Hippocampal formation (tissue), 2 donors: ENCODE measurements at places on chromosomes 6 and 20.

- peak; percentile 13 for DNase-seq
Observed at GRCh38 chr20:63580796-63581461, 6.9 kb upstream of the HELZ2 start.

DNA sequence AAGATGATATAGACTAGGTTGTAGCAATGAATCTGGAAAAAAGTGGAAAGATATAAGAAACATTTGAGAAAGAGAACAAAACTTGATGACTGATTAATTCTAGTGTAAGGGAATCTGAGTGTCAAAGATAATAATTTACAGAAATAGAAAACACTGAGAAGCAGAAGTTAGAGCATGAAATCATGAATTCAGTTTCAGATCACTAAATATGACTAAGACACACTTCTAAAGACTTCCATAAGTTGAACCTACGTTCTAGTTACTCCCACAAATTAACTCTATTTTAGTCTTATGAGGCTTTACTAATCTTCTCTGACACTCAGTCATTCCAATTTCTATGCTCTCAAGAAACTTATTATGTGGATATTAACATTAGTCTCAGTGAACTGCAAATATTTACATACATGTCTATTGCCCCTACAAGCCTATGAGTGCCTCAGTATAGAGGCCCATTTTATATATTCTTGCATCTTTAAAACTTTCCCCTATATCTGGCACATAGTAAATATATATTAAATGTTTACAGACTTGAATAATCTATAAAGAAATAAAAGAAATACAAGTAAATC is 30.4 kb downstream of the IBTK start:
- no peak for DNase-seq

- DNase-seq, result no peak
Observed at GRCh38 chr6:44377971-44378370, 9.5 kb upstream of the CDC5L start.

DNA sequence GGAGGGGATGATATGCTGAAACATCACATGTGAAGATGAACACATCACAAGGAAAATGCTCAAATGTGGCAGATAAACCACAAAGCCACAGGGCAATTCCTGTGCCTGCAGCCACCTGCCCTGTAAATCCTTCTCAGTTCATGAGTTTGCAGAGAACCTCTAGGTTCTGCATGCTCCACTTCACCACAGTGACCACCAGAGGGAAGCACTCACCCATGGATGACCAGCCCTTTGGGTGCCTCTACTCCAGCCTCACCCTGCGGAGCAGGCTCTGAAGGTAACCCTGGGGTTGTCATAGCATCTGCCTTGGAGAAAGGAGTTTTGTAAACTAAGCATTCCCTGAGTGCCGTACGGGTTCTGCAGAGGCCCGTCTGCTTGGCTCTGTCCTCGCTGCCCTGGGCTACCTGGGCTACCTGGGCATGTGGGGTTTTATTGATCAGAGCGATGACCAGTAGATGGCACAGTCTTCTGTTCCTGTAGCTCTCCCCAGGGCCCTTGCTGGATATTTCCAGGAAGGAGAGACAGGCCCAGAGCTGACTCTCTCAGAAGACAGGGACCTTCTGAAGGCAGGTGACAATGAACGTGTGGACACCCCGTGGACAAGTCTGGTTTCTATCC is 31.7 kb upstream of the CST1 start:
- no peak for DNase-seq

DNA sequence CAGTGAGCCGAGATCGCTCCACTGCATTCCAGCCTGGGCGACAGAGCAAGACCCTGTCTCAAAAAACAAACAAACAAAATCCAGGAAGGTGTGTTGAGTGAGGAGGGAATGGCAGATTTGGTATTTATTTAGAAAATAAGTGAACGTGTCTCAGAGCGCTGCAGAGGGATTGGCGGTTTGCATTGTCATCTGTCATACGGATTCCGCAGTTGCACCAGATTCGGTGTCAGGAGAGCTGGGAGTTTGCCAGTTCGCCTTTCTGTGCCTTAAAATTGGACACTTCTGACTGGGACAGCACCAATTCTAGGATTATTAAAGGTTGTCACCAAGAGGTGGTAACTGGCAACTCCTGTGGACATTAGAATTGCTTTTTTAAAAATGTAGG is 912 bp downstream of the SNRNP48 start:
- DNase-seq, result peak; percentile 6

- DNase-seq, result no peak
Observed at GRCh38 chr6:148523048-148523447, 180.4 kb downstream of the SASH1 start.

- DNase-seq, result peak; percentile 26
Observed at GRCh38 chr6:139028658-139029469, at the start of gene ABRACL. Gene ABRACL, plus strand, starts transcription at chr6:139028745. Its CDS starts 5,416 bp downstream, at chr6:139034161.

- no peak for DNase-seq
Observed at GRCh38 chr6:161228096-161228495, 45.8 kb downstream of the AGPAT4 start.

- DNase-seq, result no peak
Observed at GRCh38 chr20:52852714-52853113, 119.4 kb upstream of the TSHZ2 start.

DNA sequence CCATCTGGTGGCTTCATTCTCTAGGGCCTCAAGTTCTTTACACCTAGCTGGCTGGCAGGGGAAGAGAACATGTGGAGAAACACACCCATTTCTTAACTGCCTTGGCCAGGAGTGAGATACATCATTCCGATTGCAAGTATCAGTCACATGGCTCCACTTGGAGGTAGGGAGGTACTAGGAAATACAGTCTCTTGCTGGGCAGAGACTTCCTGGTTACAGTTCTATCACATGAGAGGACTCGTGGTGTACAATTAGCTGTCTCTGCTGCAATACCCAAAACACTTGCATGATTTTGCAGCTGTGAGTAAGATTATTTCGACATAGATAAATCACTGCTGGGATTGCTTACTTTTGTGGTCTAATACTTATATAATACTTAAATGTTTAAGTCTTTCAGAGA is 51.1 kb downstream of the GTF2H5 start:
- DNase-seq, result no peak

GRCh38 chr20:57390604-57391438 is at the start of gene RBM38:
Gene RBM38, plus strand, starts transcription at chr20:57391396. Its CDS starts 186 bp downstream, at chr20:57391582.
- peak; percentile 55 for DNase-seq

DNA sequence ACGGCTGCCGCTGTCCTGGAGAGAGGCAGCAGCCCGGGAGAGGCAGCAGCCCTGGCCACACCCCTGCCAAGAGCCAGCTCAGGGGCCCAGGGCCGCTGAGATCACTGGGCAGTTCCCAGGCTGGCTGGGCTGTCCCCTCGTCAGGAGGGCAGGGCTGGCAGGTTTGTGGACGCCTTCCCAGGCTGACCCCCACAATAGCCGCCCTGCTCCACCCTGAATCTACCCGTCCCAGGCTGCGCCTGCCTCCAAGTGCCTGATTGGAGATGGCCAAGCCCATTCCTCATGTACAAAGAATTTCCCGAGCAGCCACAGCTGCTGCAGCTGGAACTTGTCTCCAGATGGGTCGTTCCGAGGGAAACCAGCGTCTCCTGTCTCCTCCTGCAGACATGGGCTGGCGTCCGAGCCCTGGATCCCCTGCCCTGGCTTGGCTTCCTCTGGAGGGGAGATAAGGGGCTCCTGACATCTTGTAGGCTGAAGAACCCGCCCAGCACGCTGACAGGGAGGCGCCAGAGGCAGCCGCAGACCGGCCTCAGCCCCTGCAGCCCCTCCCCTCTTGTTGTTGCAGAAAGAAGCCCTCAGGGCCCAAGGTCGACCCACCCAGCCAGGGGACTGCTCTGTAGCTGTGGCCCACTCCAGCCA is 9.4 kb upstream of the GATA5 start:
- DNase-seq, result no peak

GRCh38 chr6:142444881-142445301 is 143.1 kb downstream of the ADGRG6 start:
- no peak for DNase-seq

DNA sequence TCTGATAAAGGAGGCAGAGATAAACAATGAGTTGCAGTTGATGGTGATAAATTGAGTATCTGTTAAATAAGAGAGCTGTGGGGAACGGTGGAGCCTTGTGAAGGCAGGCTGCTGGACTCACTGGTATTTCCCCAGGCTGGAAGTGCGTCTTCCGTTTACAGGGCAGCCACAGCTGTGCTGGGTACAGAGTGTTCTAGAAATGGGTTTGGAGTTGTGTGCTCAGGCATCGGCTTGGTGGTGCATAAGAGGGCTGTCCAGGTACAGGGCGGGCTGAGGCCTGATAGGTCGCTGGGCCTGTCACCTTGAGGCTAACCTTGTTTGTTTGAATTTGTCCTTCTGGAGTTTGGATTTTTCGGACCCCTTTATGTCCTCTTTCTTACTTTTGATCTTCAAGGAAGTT is 39.3 kb downstream of the ARID1B start:
- no peak for DNase-seq

DNA sequence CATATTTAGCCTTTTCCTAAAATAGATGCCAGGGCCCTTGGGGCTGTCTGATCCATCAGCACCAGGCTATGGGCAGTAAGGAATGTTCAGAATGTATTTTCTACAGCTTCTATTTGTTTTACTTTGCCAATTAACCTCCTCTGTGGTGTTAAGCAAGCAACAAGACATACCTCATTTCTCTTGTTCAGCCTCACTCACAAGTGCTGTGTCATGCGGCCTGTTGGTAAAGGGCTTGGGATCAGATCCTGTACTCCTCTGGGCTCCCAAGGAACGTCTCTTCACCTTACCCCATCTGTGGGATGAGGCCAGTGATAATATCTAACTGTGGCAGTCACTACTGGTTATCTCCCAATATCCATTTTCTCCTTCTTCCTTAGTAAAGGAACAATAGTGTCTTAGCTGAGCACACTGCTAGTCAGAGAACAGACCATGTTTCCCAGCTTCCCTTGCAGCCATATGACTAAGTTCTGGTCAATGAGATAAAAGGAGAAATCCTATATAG is 7.0 kb upstream of the DSTN start:
- no peak for DNase-seq

DNA sequence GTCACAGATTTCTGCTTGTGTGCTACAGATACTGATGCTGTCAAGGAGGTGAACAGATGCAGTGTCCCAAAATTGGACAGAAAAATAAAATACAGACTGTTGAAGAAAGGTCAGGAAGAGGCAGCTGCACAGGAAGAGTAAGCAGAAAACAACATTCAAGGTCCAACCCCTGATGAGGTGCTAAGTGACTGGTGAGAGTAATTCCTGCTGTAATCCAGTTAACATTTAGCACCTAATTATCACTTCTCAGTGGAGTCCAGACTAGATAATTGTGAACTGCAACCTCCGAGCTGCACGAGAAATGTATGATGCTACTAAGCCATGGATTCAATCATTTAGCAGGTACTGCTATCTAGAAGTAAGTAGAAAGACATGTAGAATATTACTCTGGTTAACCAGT is 36.3 kb upstream of the NRSN1 start:
- no peak for DNase-seq

DNA sequence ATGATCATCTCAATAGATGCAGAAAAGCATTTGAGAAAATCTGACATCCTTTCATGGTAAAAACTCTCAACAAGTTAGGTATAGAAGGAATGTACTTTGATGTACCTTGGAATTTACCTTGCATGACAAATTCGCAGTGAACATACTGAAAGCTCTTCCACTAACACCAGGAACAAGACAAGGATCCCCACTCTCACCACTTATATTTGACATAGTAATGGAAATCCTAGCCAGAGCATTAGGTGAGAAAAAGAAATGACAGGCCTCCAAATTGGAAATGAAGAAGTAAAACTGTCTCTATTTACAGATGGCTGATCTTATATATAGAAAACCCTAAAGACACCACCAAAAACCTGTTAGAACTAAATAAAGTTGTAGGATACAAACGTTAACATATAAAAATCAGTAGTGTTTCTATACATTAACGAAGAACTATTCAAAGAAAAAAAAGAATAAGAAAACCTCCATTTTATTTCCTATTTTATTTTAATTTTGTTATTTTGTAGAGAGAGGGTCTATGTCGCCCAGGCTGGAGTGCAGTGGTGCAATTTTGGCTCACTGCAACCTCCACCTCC is 26.9 kb downstream of the PCNA start:
- no peak for DNase-seq

- DNase-seq, result no peak
Observed at GRCh38 chr20:51176876-51177275, 154.0 kb upstream of the KCNG1 start.

GRCh38 chr6:108875161-108875555 is 26.9 kb downstream of the ARMC2 start:
- DNase-seq, result no peak

DNA sequence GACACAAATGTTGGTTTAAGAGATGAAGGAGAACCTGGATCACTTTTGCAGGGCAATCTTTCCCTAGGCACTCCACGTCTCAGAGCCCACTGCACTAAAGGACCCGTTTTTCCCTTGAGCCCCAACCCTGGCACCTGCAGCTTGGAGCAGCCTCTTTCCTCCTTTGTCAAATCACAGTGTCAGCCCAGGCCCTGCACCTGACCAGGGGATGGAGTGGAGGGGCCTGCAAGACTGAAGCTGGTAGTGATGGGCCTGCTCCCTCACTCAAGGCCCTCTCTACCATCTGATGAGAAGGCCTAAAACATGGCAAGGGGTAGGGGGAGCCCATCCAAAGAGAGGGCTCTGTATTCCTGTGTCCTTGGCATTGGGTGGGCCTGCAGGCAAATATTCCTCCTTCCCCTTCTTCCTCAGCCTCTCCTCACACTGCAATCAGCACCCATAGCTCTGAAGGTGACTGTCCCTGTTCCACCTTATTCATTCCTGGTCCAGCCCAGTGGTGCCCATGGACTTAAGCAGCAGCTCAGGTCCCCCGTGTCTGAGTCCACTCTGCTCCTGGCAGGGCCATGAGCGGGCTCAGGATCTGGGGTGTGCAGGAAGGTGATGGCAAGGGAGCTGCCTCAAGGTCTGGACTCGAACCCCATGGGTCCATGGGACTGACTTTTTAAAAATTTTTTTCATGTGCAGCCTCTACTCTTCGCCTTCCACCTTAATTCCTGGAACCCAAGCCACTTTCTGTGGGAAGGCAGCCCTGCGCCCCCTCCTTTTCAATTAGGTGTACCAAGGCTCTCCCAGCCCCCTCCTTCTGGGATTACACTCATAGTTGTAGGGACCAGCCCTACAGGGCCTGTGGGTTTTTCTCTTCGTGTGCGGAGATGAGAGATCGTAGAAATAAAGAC is 6.7 kb downstream of the RAET1G start:
- no peak for DNase-seq

- DNase-seq, result no peak
Observed at GRCh38 chr6:149081281-149081680, 236.2 kb upstream of the TAB2 start.
